Pulmonary artery endothelial cell (primary cell): ENCODE measurements at places on chromosomes 3 and 15. TPM values are rescaled to one million over a fixed set of nuclear protein-coding genes. Genes with fewer than 3 reads are reported as not detected.

SH2D7 gene
- total RNA-seq, result not detected in 2 replicates

AP3S2 gene
- 19.5 and 35.1 TPM in 2 replicates for total RNA-seq

SATB1 gene
- total RNA-seq, result 7.0 and 17.5 TPM in 2 replicates

POLQ gene
- total RNA-seq, result 5.9 and 12.5 TPM in 2 replicates

ITIH4 gene
- 0.49 and 0.53 TPM in 2 replicates for total RNA-seq

HTR3E gene
- total RNA-seq, result not detected in 2 replicates

MNS1 gene
- total RNA-seq, result 0.92 and 1.5 TPM in 2 replicates

P3H2 gene
- 0.88 and 1.3 TPM in 2 replicates for total RNA-seq

CAPN3 gene
- 0.21 and 0.26 TPM in 2 replicates for total RNA-seq

CYP1A2 gene
- total RNA-seq, result not detected in 2 replicates

EBLN2 gene
- 4.2 and 6.7 TPM in 2 replicates for total RNA-seq

HACD3 gene
- 88.2 and 91.2 TPM in 2 replicates for total RNA-seq

SCN11A gene
- total RNA-seq, result 0.07 TPM in 1 of 2 replicates, not detected in the other

SERINC4 gene
- total RNA-seq, result not detected in 2 replicates

VEPH1 gene
- total RNA-seq, result 261 and 264 TPM in 2 replicates

HYAL1 gene
- total RNA-seq, result 6.9 and 7.1 TPM in 2 replicates

ZDHHC23 gene
- total RNA-seq, result 3.4 and 6.1 TPM in 2 replicates

PPARG gene
- 6.1 and 8.0 TPM in 2 replicates for total RNA-seq
